ENCODE measurements at places on chromosomes 12 and 14.

- no peak for DNase-seq
These were observed 38.7 kb upstream of the NCOR2 start for GRCh38 chr12:124605883-124606774.

DNA sequence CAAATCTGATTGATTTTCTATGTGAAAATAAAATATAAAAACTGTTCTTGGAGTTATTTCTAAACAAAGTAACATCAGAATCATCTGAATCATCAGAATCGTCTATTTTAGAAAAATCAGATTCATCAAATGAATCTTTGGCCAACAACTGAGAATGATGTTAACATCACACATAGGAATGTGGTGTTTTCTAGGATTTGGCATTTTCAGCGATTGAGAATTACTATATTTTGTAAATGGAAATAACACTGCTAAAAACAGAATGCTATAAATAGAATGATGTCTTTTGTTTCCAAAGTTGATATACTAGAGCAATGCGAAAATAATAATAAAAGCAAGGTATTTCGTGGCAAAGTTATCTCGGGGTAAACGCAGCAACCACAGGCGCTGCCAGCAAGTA, 73.9 kb upstream of the EVL start:
- DNase-seq: no peak

DNA sequence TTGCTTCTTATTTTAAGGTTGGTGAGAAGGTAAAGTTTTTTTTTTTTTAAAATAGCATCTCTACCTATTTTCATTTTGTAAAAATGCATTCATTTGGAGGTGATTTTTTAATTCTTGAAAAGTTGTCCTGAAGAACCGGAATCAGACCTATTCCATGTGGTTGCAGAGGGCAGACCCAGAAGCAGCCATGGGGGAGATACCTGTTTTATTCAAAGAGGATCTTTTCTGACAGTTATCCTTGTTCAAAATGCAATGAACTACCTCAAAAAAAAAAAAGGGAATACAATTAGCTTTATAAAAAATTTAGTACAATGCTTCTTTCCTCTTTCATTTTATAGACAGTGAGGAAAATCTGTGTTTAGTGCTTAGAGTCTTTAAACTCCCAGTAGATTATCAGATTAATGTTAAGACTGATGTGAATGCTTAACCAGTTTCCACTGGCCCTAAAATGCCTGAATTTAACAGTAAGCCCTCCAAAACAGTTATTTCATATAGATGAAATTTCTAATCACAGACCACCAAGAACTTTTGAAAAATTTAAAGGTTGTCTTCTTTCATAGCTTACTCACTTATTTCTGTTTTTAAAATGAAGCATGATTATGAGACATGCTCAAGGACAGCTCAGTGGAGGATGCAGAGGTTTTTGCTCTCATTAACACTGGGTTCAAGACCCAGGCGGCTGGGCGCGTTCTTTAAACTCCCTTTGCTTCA, 8.6 kb upstream of the NEMF start:
- no peak for DNase-seq

GRCh38 chr12:23303821-23304220, 645.6 kb downstream of the SOX5 start:
- DNase-seq: no peak

GRCh38 chr12:121796855-121797751, 3.6 kb upstream of the RHOF start:
- DNase-seq: peak; percentile 51

DNA sequence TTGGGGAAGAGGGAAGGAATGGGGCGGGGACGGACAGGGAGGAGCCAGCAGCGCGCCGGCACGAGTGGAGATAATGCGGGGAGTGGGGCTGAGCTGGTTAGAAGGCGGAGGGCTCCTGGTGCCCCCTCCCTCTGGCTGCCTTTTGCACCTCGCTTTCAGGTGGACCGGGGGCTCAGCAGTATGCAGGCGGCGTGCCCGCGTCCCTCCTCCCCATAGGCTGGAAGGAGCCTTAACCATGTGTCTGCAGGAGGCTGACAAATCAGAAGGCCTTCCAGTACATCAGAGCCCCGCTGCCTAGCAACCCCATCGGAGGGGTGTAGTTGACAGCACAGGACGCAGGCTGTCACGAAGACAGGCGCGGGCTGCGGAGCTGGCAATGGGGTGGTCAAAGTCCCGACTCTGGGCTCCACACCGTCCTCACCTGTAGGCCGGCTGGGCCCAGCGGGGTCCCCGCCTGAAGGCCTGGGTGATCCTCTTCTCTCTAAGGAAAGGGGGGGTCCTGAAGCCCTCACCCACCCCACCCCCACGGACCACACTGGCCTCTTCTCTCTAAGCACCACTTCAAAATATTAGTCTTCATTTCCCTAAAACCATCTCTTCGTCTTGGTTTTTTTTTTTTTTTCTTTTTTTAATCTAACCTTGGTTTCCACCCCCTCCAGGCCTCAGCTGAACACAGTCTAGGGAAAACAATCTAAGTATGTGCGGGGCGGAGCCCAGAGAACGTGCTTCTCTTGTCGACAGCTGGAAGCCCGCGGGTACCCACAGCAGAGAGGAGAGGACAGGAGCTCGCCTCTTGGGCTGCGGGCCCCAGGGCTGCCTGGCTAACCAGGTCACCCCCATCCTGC, 44.5 kb downstream of the KDM2B start:
- DNase-seq: peak; percentile 98

- no peak for DNase-seq
These were observed 70.0 kb downstream of the DIP2B start for GRCh38 chr12:50574601-50575348.

DNA sequence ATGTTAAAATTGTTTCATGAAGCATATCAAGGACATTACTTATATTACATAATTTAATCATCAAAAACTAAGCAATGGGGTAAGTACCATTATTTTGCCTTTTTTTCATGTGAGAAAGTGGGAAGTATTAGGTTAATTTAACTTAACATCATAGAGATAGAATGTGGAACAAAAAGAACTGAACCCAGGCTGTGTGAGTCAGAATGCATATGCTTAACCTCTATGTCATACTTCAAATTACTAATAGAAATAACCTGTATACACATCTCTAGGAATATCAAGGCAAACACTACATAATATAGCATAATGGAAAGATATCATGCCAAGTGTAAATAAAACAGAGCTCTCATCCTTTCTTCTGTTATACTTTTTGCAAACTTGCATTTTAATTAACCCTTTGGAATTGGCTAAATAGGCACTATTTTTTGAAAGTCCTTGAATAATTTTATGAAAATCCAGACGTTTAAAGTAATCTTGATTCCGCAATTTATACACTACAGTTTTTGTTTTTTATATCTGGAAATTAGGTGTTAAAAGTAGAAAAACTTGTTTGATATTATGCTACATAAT, 777.7 kb downstream of the SLC6A15 start:
- DNase-seq: no peak

DNA sequence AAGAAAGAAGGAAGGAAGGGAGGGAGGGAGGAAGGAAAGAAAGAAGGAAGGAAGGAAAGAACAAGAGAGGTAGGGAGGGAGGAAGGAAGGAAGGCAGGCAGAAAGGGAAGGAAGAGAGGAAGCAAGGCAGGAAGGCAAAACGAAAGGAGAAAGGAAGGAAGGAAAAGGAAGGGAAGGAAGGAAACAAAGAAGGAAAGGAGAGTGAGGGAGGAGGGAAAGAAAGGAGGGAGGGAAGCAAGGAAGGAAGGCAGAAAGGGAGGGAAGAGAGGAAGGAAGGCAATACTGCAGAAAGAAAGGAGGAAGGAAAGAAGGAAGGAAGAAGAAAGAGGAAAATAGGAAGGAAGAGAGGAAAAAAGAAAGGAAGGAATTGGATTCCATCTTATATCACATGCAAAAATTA, 1303.1 kb upstream of the TMEM132C start:
- no peak for DNase-seq

DNA sequence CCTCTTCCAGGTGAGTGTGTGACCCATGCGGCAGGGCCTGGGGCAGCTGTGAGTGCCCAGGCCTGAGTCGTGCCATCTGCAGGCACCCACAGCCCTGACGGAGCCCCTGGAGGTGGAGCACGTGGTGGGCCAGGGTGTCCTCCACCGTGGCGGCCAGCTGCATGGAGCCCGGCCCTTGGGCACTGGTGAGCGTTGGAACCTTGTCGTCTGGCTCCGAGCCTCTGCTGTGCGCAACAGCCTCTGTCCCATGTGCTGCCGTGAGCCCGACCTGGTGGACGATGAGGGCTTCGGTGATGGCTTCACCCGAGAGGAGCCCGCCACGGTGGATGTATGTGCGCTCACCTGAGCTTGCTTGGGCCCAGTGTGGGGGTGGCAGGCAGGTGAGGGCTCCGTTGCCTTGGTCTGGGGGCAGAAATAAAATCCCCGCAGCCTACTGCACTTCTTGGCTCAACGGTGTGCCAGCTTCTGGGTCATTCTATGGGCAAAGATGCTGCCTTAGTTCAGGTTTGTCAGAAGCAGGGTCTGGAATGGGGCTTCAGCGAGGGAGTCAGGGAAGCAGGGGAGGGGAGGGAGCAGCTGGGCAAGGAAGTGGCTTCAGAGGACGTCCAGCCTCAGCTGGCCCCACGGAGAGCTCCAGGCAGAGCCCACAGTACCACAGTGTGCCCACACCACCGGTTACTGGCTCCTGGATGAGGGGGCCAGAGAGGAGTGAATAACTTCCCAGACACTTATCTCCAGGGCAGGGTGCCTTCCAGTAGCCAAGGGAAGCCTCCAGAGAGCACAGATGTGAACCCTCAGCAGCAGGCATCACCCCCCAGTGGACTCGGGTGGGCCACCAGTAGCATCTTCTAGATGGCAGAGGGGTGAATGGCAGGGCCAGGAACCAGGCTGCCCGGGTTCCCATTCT, 1.2 kb upstream of the ARL6IP4 start:
- no peak for DNase-seq

DNA sequence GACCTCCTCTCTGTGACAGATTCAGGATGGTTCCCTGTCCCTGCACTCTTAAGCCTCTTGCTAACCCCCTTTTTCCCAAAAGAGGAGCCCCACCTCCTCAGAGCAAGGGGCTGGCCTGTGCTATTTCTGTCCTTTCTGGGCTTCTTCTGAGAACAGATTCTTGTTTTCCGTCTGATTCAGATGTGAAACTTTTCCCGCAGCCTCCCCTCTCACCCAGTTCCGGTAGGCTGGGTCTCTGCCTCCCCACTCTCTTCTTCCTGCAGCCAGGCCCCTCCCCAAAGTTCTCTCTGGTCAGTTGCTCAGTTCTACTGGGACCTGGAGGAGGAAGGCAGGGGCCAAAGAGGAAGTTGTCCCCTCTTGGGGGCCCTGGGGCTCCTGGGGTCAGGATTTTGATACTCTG, 11.8 kb downstream of the PDE1B start:
- no peak for DNase-seq

- DNase-seq: no peak
These were observed 1.7 kb downstream of the ATF7 start for GRCh38 chr12:53624458-53624857.

GRCh38 chr12:14962153-14962539, 745 bp upstream of the ARHGDIB start:
- DNase-seq: no peak

- DNase-seq: peak; percentile 40
These were observed 334.7 kb downstream of the DPF3 start for GRCh38 chr14:72559202-72559601.

DNA sequence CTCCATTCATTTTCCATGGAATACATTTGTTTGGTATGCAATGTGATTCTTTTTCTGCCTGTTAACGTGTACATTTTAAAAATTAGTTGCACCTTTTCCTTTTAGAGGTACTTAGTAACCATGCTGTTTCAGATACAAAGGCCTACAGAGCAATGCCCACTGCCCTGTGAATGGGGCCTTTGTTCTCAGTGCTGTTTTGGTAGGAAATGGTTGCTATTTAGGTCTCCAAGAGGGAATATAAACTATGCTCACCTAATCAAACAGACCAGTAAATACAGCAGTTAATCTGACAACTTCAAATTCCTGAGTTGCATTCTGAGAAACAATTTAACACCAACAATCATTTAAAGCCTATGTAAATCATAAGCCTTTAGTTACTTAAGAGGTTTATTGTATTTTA, 188.7 kb downstream of the BCAT1 start:
- DNase-seq: peak; percentile 59

GRCh38 chr12:3228552-3228951, 151.4 kb downstream of the TSPAN9 start:
- no peak for DNase-seq
